ENCODE measurements at places on chromosomes 6 and 20.

DNA sequence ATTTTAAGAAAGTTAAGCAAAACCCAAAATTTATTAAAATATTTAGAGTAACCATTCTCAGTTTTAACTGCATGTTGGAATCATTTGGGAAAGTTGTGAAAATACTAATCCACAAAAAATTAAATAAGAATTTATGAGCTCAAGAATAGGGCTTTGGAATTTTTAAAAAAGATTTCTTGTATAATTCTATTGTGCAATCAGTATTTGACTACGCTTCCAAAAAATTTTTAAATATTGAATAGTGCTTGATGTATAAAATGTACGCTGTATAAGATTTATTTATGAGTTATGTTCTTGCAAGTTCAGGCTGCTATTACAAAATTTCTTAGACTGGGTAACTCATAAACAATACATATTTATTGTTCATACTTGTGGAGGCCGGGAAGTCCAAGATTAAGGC lies 571.7 kb downstream of the MMUT start:
- DNase-seq, result no peak

DNA sequence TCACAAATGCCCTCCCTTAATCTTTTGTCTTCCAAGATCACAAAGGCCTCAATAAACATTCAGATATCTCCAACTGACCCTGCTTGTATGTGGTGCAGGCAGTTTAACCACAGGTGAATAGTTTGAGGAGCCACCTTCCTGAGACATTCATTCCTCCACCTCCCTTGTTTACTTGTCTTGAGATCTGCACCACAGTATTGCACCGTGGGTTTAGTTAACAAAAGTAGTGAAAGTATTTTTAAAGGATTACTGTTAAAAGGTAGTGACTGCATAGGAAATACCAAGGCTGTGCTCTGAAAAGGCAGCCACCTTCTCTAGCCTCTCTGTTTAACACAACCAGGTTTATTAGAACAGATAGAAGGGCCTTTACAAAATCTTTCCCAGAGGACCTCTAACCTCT lies 46.5 kb downstream of the SESN1 start:
- DNase-seq, result no peak

GRCh38 chr6:123788319-123788718 lies 15.3 kb upstream of the NKAIN2 start:
- no peak for DNase-seq

DNA sequence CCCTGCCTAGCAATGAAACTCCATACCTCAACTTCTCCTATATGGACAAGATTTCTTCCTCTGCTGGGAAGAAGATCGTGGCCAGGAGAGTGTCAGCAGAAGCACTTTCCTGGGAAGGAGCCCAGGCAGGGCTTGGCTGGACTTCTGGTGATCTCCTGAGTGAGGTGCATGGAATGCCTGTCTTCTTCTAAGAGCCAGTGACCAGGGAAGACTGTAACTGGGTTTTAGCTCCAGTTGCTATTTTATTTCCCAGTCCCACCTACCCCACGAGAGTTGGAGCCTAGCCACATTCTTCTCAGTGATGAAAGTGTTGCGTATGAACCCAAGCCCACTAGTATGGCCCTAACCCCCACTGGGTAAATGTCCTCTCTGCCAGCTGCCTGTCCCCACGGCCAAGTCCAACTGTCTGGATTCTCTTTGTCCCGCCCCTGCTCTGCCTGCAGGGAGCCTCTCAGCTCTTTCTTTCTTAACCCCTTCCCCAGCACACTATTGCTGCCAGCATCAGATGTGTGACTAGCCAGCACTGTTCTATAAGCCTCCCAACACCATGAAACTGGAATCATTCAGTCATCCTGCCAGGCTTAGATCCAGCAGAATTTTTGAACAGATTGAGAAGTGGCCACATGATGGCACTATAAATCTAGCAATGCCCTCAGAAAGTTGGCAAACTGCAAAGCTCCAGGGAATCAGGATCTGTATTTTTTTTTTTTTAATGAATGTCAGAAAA lies 69.8 kb upstream of the FAM184A start:
- no peak for DNase-seq

DNA sequence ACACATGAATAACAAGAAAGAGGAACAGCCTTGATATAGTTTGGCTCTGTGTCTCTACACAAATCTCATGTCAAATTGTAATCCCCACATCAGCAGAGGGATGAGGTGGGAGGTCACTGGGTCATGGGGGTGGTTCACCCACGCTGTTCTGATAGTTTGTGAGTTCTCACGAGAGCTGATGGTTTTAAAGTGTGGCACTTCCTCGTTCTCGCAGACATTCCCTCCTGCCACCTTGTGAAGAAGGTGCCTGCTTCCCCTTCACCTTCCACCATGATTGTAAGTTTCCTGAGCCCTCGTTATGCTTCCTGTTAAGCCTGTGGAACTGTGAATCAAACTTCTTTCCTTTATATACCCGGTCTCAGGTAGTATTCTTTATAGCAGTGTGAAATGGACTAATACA lies 13.1 kb downstream of the SRPK1 start:
- no peak for DNase-seq

GRCh38 chr20:48716086-48716485 lies 111.7 kb downstream of the PREX1 start:
- no peak for DNase-seq

DNA sequence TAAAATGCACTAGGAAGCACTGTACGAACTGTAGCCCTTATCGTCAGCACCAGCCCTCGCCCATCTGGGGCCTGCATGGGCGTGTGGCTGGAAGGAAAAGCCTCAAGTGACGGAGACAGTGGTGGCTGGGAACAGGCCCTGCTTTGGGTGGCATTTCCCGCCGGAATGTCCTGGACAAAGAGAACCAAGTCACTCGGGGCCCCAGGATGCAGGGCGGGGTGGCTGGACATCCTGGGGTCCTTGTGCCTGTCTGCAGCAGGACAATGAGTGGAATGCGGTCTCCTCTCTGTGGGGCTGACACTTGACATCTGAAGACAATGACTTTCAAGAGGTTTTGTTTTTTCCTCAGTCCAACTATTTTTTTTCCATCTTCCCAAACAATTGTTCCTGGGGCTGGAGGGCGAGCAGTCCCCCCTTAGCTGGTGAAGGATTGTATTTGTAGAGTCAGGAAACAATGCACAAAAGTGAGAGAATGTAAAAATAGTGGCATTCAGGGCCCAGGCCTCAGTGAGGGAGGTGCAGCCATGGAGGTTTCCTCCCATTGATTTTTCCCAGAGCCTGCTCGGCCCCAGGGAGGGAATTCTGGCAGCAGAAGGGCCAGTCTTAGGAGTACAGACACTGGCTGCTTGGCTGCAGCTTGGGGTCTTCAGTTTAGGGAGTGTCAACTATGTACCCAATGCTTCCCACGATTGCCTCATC lies 64.4 kb downstream of the PREX1 start:
- no peak for DNase-seq

GRCh38 chr20:21106171-21107017 lies at the start of gene LINC00237:
TSS of gene LINC00237 (minus strand) at chr20:21106358.
- DNase-seq, result no peak

DNA sequence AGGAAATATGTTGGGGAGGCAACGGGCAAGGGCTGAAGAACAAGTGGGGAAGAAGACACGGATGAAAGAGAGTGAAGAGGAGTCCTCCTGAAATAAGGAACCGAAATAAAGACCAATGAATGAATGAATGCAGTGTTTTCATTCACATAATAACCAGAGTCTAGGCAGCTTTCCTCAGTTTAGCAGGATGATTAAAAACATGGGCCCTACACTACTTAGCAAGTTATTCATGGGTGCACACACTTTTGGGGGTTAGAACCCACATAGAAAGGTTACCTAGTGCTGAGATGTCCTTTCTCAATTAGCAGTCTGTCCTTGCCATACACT lies 5.9 kb upstream of the FUCA2 start:
- no peak for DNase-seq

DNA sequence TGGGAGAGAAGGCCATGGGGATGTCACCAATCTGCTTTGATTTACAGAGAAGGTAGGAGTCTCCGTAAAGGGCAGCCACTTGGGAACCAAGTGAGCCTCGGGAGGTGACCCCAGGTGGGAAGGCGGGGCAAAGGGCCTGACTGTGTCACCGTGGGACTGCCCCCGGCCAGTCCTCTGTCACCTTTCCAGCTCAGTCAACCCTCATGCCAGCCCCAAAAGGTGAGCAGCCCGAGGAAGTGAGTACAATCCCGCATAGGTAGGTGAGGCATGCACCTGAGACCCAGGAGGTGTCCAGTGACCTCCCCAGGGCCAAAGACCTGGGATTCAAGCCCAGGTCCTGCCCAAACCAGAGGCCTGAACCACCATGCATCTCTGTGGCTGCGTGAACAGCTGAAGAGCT lies 36.2 kb downstream of the BMP7 start:
- DNase-seq, result no peak

- no peak for DNase-seq
Observed at GRCh38 chr20:32069711-32070110, 17.7 kb downstream of the HCK start.

- no peak for DNase-seq
Observed at GRCh38 chr20:8790442-8791074, 278.3 kb upstream of the PLCB4 start.

DNA sequence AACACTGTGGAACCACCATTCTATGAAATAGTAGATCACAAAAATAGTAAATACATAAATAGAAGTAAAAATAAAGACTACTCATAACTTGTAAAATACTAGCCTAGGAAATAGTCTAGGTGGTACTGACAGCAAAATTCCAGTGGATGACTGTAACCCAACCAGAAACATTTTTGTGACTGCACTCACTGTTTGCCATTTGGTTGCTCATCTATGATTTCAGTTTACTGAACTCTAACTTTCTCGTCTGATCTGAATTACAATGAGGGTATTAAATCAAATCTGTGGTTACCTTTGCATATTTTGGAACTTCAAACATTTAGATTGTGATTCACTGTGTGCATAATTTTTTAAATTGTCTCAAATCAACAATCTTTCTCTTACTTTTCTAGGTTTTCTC lies 151.1 kb downstream of the KHDC1L start:
- DNase-seq, result no peak

DNA sequence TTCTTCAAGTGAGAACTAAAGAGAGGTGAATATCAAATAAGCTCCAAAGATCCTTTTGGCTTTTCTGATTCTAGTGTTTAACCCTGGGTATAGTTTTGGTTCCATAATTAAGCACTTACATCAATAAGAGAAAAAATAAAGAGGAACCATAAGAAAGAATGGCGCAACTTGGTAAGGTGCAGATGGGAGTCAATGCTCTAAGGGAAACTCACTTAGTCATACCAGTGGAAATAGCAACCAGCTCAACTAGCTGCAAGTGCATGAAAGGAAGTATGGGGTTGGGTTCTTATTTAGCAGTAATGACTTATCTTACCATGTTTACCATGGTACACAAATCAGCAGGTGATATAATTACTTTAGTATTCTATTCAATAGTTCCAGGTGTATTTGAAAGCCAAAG lies 296.5 kb upstream of the RUNX2 start:
- DNase-seq, result no peak

- no peak for DNase-seq
Observed at GRCh38 chr6:135170849-135171248, 10.3 kb upstream of the MYB start.

DNA sequence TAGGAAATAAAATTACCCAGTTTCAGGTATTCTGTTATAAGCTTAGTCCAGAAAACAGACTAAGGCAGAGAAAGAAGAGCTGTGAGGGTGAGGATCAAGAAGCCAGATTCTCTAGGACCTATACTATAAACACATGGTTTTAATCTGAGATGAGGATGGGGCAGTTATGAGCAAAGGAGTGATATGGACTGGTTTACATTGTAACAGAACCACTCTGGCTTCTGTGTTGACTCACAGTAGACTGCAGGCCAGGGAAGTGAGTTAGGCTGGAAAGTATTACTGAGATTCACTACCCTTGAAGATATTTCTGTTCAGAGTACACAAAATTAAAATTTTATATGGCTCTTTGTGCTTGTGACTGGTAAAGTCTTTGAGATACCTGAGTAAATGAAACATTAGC lies 3.2 kb upstream of the RWDD1 start:
- no peak for DNase-seq

GRCh38 chr6:154370545-154370944 lies 13.9 kb upstream of the IPCEF1 start:
- DNase-seq, result peak; percentile 7

GRCh38 chr6:36756786-36757185 lies 59.2 kb downstream of the RAB44 start:
- no peak for DNase-seq

Data from caudate nucleus (tissue), 63 donors.